SK-MEL-5 (cell line): ENCODE measurements at places on chromosomes 1 and 21.

GRCh38 chr1:152806576-152806975 lies at the start of gene LCE1C:
TSS of gene LCE1C (minus strand) at chr1:152806651. CDS start at chr1:152805478, 1,173 bp downstream.
- DNase-seq: no peak

DNA sequence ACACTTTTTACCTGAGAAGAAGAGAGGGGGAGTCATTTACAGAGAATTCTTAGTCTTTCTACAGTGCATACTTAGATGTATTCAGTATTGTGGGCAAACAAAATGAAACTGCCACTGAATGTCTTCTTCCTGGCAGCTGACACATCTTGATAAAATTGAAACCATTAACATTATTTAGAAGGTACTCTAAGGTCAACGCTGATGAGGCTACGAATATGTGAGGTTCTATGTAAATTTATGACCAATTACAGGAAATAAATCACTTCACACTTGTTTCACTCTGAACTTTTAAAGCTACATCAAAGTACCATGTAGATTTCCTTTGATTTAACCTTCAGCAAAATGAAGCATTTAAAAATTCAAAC lies 51.3 kb upstream of the GFI1 start:
- no peak for DNase-seq

DNA sequence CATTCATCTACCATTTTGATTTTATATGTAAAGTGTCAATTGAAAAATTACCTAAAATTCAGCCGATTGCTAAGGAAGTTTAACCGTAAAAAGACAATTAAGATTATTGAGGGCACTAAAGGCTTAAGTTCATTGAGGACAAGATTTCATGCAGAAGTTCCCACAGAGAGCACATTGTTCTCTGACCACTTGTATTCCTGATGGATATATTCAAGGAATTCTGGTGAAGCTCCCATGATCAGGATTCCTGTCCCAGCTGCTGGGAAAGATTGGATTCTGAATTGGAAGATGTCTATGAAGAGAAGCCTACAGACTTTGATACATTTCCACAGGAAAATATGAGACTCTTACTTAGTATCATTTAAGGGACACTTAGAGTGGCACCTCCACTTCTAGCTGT lies 209.2 kb upstream of the KCTD3 start:
- DNase-seq: peak; percentile 83

GRCh38 chr21:31987696-31988095 lies 114.9 kb downstream of the HUNK start:
- no peak for DNase-seq

GRCh38 chr21:21163904-21164303 lies 165.7 kb downstream of the NCAM2 start:
- peak; percentile 74 for DNase-seq

- DNase-seq: no peak
Measured at GRCh38 chr1:192830595-192831246, 21.9 kb downstream of the RGS2 start.

DNA sequence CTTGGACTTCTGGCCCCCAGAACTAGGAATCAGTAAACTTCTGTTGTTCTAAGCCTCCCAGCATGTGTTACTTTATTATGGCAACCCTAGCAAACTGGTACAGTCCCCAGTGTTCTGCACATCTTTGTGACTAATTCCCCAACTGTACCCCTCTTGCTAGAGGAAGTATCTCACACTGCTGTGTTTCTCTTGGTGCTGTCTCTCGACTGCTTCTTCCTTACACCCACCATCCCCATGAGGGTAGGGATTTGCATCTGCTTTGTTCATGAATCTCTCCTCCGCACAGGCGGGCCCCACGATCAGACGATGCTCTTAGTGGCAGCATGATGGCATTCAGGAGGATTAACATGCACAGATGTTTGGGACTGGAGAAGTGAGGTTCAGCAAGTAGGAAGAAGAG lies 46.7 kb downstream of the CLIC6 start:
- DNase-seq: no peak

DNA sequence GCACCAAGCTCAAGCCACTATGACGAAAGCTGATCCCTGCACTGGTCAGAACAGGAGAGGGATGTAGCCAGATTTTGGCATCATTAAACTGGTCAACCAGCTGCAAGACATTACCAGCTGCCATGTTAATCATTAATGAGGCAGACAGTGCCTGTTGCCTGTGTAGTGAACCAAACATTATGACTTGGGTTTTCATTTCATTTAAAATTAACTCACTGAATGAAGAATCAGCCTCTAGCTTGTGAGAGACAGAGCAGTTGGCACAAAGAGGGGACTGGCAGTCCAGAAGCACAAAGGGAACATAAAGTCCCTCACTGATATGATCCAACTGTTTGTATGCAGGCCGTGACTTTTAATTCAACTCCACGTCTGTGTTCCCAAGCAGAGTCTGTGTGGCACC lies 318.9 kb downstream of the SEC16B start:
- DNase-seq: no peak

- no peak for DNase-seq
Measured at GRCh38 chr1:197464044-197464443, 196.0 kb downstream of the CRB1 start.

DNA sequence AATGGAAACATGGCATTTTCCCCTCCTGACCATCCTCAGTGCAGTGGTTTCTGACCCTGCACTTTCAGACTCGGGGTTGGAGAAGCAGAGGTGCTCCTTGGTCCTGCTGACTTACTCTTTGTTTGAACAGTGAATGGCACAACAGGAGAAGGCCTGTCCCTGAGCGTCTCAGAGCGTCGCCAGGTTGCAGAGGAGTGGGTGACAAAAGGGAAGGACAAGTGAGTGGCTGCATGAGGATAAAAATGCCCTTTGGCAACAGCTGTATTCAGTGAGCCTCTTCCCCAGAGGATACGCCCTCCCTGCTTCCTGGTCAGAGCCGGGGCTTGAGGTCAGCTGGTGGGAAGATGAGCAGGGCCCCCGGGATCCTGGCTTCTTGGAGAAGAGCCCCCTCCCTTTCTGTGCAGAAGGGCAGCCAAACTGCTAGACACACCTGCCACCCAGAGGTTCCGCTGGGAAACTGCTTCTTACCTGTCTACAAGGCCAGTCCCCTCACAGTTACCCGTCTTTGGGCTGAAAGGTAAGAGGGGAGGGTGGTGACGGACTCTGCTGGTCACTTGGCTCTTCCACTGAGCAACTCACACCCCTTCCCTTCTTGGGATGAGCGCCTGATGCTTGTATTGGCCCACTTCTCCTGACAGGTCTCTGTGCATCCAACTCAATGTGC lies 16.6 kb downstream of the NPL start:
- DNase-seq: no peak

- DNase-seq: peak; percentile 56
Measured at GRCh38 chr1:58155418-58156123, 391.0 kb downstream of the OMA1 start.

GRCh38 chr1:186841599-186841998 lies 12.8 kb downstream of the PLA2G4A start:
- DNase-seq: no peak

DNA sequence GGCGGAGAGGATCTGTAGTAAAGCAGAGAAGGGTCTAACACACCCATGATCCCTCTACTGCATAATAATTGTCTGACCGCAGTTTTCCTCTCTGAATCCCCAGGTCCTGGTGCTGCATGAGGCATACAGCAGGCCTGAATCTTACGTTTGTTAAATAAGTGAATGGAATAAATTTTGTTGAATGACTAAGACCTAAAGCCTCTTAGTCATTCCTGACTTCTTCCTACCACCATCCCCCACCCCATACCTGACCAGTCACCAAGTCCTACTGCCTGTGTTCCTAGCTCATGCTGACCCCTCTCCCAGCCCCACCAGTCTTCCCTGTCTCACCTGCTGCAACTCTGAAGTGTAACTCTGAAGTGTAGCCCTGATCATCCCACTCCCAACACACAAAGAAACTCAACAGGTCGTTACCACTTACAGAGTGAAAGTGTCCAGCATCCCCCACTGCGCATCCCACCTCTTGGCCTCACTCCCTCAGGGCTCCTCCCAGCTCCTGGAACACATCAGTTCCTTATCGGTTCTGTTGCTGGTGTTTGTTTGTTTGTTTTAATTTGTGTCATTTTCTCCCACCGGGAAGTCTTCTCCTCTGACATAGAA lies 9.7 kb downstream of the GJA5 start:
- DNase-seq: no peak

DNA sequence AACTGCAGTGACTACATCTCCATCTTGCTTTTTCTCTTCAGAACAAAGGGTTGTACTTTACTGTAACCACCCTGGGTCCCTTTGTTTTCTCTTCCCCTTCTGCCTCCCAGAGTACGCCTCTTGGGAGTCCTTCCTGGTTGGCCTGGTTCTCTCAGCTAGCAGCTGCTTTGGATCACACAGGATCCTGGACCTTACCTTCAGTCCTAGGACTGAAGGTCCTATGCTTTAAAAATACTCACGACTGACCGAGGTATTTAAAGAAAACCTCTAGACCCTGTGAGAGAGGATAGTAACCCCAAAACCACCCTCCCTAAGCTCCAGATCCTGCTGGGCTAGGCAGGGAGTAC lies 4.8 kb downstream of the TRIM45 start:
- DNase-seq: no peak

DNA sequence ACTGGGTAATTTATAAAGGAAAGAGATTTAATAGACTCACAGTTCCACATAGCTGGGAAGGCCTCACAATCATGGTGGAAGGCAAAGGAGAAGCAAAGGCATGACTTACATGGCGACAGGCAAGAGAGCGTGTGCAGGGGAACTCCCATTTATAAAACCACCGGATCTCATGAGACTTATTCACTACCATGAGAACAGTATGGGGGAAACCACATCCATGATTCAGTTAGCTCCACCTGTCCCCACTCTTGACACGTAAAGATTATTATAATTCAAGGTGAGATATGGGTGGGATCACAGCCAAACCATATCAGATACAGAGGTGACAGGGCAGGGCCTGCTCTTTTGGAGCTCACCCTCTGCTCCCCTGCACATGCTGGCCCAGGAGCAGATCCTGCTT lies 31.4 kb upstream of the TMEM61 start:
- no peak for DNase-seq

DNA sequence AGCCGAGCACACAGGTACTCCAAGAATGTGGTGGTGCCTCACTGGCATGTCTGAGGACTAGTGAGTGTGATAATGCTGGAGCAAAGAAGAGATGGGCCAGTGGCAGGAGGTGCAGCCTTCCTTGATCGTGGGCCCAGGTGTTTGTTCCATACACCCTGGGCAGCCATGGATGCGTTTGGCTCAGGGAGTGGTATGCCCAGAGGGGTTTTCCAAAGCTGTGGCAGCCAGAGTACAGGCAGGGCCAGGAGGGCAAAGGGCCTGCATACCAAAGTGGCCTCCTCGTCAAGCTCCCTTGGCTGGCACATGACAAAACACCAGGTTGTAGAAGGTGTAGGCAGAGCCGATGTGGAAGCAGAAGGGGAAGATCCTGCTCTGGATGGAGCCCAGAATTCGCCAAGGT lies 19.0 kb downstream of the PARS2 start:
- DNase-seq: no peak

DNA sequence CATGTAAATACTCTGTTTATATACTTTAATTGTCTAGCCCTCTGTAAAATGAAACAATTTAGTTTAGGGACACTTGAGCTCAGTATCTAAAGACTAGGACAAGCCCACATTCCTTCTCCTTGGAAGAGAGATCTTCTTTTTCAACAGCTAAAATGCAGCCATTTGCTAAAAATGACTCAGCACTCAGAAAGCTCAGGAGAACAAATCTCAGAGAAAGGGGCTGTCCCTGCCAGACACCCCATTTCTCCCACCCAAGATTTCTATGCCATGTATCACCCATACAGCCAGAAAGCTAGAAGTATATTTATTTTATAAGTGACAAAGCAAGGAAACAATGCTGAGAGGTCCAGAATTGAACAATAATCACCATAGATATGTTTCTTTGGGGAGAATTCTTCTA lies 23.2 kb upstream of the PRDX6 start:
- no peak for DNase-seq

DNA sequence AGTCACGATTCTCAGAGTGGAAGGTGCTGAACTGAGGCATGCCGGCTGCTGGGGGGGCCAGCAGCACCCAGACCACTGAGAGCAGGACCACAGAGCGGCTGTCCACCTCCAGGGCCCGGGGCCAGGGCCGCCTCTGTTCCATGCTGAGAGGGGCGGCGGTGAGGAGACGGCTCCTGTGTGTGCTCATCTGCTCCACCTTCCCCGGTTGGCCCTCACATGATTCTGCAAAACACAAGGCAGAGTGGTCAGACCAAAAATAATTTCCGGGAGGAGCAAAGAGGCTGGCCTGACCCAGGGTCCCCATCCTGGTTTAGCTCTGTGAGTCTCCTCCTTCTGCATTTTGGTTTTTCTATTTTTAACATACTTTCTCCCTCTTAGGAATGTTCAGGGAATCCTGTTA lies 26.4 kb downstream of the PLXNA2 start:
- DNase-seq: no peak
